Skin of body (tissue), 3 donors: ENCODE measurements at places on chromosomes 7 and 10. TPM values are rescaled to one million over a fixed set of nuclear protein-coding genes. Genes with fewer than 3 reads are reported as not detected.

DNA sequence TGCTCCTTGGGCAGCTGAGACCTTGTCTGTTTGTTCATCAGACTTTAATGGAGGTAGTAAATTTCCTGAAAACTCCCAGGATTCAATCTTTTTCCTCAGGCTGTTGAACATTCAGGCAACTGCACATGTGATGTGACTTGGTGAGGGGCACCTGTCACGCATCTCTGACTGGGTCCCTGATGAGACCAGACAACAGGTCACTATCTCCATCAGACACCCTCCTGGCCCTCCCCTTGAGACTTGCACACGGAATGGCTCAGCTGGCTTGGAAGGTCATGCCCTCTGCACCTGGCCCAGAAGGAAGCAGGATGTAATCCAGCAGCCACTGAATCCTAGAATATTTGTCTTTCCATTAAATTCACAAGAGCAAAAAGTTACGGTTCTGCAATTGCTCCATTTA lies 15.9 kb downstream of the AQP1 start:
- DNase-seq, result no peak

ANLN gene
- total RNA-seq, result 25.6 TPM

- DNase-seq, result no peak
Observed at GRCh38 chr10:123848564-123849457, 42.8 kb downstream of the CPXM2 start.

PLAC9 gene
- 40.2 TPM for total RNA-seq

EPO gene
- not detected for total RNA-seq

DNA sequence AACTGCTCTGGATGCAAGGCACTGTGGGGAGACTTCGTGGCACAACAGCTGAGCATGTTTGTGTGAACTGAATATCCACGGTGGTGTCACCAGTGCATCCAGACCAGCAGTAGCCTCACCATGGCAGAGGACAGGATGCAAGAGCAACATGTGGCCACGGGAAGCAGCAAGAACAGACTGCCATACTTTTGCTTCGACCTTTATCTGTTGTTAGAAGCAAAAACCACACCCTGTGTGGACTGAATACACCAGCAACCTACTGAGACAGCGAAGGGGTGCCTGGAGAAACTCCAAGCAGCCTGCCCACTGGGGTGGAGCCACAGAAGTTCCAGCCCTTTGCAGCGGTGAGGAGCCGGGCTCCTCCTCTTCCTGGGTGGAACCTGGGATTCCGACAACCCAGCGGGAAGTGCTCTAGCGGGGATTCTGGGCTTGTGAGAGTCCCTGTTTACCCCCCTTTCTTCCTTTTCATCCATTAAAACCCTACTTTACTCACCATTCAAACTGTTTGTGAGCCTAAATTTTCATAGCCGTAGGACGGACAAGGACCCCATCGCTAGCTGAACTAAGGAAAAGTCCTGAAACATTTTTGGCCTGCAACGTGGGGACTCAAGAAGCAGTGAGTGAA lies 584.9 kb downstream of the GRM8 start:
- no peak for DNase-seq

DNA sequence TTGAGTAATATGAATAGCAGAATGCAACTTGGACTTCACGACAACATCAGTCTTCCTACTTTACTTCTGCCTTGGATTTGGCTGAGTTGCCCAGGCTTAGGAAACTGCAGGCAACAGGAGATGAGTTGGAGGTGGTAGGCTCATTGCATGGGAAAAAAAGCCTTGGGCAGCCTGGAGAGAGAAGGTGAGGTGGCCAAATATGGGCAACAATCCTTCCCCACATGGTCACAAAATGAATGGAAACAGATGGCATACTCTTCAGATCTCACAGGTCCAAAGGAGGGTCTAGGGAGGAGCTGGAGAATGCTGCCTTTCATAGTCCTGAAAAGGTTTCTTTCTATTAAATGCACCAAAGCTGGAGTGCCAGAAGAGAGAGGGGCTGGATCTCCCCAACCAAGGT lies 128.6 kb upstream of the AOAH start:
- no peak for DNase-seq

CYP3A7 gene
- total RNA-seq, result 0.39 TPM

DNA sequence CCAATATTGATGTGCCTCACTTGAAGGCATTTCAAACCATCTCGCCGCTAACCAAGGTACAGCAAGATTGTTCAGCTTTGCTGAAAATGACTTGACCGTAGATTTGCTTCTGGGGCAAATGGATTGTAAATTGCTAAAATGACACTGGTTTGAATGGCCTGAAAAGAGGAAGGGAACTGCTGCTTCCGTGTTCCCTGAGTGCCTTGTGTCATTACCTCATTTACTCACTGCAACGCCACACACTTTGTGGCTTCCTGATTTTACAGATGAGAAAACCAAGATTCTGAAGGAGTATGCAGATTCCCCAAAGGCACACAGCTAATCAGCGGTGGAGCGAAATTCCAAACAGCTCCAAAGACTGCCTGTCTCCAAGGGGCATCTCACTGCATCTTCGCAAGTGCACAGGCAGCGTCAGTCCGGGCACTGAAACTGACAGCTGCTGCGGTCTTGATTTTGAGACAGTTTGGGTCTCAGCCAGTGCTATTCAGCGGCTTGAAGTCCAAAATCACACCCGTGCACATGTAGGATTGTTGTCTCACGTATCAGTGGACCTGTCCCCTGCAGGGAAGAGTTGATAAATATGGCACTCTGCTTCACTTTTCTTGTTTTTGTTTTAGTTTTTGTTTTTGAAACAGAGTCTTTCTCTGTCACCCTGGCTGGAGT lies 290.9 kb downstream of the DPP6 start:
- DNase-seq, result no peak

PAX4 gene
- not detected for total RNA-seq

FAM24A gene
- total RNA-seq, result not detected

- no peak for DNase-seq
Observed at GRCh38 chr7:73799282-73800141, 29.4 kb upstream of the CLDN3 start.

GRCh38 chr7:139572071-139572470 lies 48.6 kb downstream of the CLEC2L start:
- DNase-seq, result no peak

GHITM gene
- total RNA-seq, result 99.2 TPM

CSTF2T gene
- total RNA-seq, result 19.8 TPM

PRKAR2B gene
- 36.1 TPM for total RNA-seq

- no peak for DNase-seq
Observed at GRCh38 chr10:97319671-97320479, 804 bp downstream of the FRAT1 start.
